Amygdala (tissue), 56 donors: ENCODE measurements at places on chromosomes 3 and 15.

DNA sequence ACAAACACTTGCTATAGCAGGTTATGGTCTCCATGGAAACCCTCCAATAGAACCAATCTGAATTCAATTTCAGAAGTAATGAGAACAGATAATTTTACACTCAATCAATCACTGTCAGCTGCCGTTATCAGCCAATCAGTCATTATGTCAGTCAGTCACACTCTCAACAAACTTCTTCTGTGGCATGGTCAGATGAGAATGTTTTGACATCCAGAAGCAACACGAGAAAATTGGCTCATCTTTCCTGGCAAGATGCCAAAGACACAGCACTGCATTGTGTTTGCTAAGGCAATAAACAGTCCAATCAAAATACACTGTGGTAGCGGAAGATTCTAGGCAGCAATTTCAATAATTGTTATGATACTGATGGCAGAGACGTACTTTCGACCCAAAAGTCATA, 190.7 kb downstream of the RORA start:
- no peak for DNase-seq

DNA sequence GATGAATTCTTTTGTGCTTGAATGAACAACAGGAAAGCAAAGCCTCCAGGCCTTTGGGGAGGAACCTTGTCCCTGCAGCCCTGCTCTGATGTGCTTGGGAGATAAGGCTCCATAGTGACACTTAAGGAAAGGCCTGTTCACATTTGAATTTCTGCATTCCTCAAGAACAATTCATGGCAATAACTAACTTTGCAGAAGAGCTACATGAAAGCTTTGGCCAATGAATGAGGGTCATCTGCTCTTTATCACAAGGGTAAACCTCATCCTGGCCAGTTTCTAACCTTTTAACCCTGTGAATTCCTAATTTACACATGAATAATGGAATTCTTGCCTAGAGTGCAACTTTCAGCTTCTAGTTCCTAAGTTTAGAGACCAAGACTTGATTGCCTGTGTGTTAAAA, 5.6 kb downstream of the PRTG start:
- DNase-seq = no peak

DNA sequence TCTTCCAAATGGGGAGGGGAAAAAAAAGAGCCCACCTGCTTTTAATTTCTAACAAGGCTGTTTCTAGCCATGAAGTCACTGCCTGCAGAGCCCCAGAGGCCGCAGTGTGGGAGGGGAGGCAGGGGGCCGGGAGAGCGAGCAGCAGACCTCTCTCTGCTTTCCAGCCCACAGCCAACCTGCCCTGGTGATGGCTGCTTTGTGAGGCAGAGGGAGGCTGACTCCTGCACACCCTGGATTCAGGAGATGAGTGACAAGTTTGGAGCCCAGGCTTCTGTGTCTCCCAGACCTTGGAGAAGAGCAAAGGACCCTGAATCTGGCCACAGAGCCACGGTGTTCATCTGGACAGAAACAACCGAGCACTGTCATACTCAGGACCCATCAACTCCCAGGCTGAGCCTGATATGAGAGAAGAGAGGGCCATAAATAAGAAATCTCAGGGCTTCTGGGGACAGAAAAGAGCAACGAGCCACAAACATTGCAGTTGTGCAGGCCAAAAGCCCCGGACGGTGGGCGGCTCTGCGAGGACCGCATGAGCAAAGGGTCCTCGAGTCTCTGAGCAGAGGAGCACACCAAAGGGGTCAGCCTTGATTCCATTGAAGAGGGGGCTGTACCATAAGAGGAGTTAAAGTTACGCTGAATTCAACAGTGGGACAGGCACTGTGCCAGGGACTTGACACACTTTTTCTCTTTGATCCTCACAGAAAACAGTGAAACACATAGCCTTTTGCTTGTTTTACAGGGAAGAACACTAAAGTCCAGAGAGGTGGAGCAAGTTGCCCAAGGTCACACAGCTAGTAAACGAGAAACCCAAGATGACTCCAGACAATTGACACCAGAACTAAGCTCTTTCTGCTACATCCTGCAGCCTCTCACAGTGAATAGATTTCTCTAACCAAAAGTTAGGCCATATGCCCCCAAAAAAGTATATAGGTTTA, 97.2 kb downstream of the SEMA5B start:
- DNase-seq = no peak

- DNase-seq = no peak
Observed at GRCh38 chr15:97520689-97521088, 439.8 kb upstream of the ARRDC4 start.

- no peak for DNase-seq
Observed at GRCh38 chr3:187498211-187498724, 130.1 kb downstream of the RTP4 start.

- no peak for DNase-seq
Observed at GRCh38 chr3:70392227-70392626, 79.8 kb upstream of the MDFIC2 start.

DNA sequence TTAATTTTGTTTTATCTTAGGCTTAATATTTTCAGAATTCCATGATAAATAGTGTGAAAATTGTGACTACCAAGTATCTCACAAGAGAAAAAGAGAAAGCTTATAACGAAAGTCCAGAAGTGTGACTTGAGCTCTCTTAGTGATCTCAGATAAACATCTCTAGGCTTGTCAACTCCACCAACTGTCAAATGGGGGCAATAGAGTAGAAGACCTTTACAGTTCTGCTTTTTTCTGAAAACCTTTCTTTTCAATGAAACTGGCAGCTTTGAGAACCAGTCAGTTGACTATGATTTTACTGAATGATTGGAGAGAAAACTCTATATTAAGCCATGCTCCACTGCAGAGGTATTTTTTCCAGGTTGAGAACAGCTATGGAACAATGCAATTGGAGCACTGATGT, 119.2 kb upstream of the TP63 start:
- DNase-seq = no peak

GRCh38 chr3:25143356-25144025, 284.6 kb upstream of the RARB start:
- no peak for DNase-seq

DNA sequence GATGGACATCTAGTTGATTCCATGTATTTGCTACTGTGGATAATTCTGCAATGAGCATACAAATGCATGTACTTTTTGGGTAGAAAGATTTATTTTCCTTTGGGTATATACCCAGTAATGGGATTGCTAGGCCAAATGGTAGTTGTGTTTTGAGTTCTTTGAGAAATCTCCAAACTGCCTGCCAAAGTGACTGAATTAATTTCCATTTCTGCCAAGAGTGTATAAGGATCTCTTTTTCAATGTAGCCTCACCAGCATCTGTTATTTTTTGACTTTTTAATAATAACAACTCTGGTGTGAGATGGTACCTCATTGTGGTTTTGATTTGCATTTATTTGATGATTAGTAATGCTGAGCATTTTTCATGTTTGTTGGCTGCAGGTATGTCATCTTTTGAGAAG, 435.0 kb upstream of the CBLB start:
- DNase-seq = no peak

DNA sequence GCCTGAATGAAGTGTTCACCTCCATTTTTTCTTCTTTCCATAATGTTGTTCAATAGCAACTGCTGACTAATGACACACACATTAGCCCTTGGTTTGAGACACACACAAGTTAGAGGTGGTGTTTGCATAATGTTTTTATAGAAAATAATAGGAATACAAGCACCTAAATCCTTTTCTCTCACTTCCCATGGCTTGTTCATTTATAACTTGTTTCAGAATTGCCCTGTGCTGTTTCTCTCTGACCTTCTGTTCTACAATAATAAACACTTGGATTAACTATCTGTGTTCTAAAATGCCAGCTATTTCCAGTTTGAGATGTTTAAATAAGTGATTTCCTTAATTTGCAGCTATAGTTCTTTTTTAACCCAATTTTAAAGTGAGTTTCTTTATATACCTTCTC, 525.1 kb upstream of the ROBO2 start:
- no peak for DNase-seq

DNA sequence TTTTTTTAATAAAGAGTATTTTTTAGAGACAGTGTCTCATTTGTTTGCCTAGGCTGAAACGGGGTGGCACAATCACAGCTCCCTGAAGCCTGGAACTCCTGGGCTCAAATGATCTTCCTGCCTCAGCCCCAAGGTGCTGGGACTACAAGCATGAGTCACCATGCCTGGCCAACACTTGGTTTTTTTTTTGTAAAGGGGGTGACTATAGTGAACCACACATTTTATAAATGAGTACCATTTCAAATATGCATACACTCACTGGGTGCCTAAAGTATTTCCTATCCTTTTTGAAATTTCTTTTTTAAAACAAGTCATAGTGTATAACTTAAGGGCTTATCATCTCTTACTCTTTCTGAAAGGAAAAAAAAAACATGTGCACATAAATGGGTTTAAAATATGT, 325.2 kb upstream of the MEIS2 start:
- no peak for DNase-seq

DNA sequence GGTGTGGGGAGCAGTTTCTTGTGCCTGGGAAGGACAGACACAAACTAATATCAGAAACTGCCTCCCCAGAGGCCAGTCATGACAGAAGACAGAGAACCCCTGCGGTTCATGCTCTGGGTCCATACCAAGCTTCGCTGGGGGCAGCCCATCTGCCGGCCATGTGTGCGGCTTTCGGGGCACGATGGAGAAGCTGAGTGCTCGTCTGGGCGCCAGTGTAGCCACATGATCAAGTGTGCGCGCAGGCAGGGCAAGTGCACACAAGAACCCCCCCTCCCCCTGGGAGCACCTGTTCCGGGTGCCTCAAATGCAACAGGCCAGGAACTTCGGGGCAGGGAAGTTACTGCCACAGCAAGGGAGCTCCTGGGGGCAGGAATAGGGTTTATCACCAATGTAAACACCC, 1.8 kb downstream of the ADAMTS17 start:
- DNase-seq = no peak

DNA sequence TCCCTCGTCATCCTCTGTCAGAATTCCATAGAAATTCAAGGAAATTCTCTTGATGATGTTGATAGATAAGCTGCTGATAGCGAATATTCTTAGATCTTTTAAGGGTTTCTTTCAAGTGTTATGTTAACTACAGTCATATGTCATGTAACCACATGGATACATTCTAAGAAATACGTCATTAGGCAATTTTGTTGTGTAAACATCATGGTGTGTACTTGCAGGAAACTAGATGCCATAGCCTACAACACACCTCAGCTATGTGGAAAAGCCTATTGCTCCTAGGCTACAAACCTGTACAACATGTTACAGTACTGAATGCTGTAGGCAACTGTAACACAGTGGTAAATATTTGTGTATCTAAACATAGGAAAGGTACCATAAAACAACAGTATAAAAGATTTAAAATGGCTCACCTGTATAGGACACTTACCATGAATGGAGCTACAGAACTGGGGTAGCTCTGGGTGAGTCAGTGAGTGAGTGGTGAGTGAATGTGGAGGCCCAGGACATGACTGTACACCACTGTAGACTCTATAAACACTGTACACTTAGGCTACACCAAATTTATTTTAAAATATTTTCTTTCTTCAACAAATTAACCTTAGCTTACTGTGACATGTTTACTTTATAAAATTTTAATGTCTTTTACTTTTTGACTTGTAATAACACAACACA, 34.6 kb downstream of the GLDN start:
- no peak for DNase-seq

DNA sequence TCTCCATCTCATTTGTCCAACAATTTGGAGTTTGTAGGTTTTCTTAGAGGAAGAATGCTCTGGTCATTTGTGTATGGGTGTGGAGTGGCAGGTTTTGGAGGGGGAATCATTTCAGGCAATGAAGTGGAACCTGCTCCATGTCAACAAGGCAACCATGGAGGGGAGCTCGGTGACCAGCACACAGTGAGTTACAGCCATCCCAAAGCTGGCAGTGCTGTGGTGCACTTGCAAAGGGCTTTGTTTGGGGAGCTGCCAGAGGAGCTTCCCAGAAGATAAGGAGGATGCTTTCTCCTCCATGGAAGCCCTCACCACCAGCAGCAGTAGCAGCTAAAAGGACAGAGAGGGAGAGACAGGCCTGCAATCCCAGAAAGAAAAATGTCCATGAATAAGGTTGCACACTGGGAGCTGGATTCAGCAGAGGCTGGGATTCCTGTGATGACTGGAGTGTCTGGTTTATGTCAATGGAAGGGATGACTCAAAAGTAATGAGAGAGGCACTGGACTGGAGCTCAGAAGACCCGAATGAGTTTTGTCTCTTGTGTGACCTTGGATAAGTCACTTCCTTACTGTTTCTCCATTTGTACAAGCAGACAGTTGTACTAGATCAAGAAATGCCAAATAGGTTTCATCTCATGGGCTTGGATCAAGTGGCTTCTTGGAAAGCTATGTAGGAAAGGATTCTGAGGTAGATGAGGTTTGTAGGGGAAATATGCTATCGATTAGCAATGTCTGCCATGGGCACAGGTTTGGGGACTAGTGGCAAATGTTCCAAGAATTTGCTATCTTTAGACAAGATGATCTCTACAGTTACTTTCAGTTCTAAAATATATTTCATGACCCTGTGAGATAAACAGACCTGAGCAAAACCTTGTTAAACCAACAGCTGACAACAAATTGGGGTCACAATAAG, 27.2 kb upstream of the UBE2Q2 start:
- no peak for DNase-seq

DNA sequence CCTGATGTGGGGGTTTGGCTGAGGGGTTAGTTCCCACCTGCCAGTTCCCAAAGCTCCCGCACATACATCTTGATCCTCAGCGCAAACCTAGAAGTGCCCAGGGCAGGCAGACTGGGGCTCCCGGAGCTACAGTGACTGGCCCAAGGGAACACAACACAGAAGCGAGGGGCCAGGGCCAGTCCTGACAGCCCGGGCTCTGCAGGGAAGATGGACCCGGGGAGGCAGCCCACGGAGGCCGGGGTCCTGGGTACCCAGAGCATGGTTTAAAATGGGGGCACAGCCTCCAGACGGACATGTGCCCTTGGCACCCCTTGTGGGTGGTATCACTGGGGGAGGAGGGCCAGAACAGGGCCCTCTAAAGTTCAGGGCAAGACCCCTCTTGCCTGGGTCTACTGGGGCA, 5.1 kb downstream of the CPN2 start:
- no peak for DNase-seq
